ENCODE measurements at places on chromosomes 12 and 14.
A peak's percentile ranks its signal among the peaks of the same experiment; 100 is the strongest.

DNA sequence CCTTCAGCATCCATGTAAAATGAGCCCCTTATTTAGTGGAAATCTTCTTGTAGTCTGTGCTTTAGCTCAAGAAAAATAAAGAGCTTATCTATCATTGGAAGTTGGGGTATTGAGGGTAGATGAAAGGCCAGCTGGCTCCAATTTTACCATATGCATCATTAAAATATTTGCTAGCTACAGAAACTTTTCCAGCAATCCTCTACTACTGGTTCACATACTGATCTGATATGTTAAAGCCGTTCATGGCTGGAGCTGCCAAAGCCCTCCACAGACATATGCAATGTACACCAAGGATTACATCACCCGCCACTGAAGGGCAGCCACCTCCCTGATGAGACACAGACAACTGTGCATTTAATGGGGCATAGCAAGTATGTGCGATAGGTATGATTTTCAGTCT is 1205.3 kb downstream of the GALC start:
- no peak for DNase-seq

GRCh38 chr14:24712374-24712773 is 78.4 kb upstream of the GZMB start:
- no peak for DNase-seq

DNA sequence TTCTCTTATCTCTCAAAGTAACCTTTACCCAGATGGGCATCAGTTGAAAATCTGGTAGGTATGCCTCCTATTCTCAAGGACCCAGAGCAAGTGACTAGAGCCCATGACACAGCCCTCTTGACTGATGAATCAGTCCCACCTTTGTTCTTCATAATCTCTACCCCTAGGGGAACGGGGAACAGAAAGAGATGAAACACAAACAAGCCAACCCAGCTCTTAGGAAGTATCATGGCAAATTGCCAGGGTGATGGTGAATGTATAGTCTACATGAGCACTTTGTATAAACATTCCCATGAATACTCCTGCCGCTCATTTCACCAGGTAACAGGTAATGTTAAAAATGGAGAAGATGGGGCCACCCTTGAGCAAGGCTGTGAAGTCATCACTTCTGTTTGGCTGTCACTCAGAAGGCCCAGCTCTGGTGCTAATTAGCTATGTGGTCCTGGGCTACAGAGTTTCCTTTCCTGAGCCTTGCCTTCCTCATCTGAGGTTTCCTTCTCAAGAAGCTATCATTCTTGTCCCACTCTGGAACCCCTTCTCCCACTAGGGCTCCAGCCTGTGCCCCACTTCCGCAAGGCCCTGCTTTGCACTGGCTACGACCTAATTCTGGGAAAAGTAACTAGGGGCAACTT is 161.7 kb downstream of the ANO2 start:
- no peak for DNase-seq

DNA sequence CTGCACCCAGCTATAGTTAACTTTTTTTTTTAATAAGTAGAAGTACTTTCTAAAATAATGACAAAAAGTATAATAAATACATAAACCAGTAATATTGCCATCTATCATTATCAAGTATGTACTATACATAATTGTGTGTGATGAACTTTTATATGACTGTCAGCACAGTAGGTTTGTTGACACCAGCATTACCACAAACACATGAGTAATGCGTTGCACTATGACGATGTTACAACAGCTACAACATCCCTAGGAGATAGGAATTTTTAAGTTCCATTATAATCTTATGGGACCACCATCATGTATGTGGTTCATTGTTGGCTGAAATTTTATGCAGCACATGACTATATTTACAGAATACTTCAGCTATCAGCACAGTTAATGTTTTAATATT is 62.9 kb upstream of the VSX2 start:
- no peak for DNase-seq

DNA sequence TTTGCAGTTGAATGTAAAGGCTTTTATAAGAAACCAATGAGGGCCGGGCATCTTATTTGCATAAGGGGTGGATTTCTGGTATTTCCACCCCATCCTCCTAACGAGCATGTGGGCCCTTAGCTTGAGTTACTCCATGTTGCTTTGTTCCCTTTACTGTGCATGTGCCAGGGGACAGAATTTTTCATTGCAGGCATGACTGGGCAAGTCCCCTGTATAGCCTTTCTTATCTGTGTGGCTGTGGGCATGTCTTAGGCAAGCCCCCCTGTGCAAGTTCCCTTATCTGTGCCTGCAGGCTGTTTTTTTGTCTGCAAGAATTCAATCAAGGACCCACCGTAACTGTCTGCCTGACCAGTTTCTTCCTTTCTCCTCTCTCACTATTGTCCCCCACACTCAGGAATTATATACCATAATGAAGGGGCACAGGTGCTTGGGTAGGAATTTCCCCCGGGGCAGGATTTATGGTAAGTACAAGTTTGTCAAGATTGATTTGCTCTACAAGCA is 152.2 kb upstream of the CNOT2 start:
- DNase-seq: no peak

DNA sequence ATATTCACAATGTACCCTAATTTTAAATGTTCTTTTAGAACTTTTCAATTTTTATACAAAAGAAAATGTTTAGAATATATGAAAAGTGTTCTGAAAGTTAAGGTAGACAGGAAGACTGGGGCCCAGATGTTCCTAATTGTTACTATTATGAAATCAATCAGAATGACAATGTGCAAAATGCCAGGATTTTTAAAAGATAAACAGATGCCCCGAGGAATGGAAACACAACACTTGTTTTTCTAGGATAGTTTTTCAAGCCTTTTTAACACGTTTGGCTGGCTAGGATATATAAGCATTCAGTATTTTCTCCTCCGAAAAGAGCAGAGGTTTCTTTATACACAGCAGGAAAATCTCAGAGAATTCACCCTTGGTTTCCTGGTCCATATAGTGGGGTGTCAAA is 106.8 kb downstream of the ESR2 start:
- DNase-seq: no peak

- no peak for DNase-seq
Measured at GRCh38 chr12:109545826-109546225, 27.5 kb downstream of the MMAB start.

GRCh38 chr12:79988368-79988767 is 53.5 kb upstream of the PPP1R12A start:
- no peak for DNase-seq

DNA sequence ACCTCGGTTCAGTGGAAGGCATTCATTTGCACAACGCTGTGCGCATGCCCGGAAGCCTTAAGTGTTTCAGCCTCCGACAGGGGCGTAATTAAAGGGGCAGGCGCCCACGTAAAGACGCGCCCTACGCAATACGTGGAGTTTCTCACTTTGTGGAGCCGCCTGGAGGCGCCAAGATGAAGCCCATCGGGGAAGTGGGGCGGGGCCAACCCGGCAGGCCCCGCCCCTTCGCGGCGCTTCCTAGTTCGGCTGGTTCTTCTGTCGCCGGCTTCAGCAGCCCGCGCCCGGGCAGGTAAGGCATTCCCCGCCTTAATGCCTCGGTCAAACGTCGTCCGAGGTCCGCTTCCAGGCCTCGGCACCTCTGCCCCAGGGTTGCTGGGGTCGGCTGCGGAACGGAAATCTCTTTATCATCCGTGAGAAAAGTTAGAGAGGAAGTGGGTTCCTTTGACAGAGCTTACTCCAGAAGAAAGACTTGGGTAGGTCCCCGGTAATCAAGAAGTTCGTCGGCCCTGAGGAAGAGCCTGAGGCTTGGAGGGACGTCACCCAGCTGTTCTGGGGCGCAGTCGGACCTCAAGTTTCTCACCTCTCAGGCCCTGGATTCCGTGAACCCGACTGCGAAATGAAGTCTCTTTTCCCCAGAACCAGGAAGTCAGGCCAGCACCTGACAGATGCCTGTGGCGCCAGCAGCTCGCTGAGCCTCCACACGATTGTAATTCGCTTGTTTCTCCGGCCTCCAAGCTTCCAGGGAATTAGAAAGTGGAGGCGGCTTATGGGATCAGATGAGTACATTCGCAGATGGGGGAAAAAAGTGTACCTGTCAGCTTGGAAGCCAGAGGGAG is at the start of the genes IRAK4 and PUS7L:
Gene IRAK4, plus strand, starts transcription at position 224 of the 836 bp plus-strand sequence. CDS start 9,161 bp downstream, outside the sequence.
Gene PUS7L, minus strand, starts transcription at position 63 of the 836 bp plus-strand sequence. CDS start 3,545 bp downstream, outside the sequence.
- peak; percentile 90 for DNase-seq

DNA sequence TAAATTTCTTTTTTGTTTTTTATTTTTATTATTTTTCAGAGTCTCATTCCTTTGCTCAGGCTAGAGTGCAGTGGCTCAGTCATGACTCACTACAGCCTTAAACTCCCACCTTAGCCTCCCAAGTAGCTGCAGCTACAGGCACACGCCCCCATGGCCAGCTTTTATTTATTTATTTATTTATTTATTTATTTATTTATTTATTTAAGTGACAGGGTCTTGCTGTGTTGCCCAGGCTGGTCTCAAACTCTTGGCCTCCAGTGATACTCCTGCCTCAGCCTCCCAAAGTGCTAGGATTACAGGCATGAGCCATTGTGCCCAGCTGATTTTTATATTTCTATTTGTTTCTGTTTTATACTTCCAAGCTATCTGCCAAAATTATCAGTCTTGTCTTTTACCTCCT is 89.2 kb upstream of the EVL start:
- no peak for DNase-seq

DNA sequence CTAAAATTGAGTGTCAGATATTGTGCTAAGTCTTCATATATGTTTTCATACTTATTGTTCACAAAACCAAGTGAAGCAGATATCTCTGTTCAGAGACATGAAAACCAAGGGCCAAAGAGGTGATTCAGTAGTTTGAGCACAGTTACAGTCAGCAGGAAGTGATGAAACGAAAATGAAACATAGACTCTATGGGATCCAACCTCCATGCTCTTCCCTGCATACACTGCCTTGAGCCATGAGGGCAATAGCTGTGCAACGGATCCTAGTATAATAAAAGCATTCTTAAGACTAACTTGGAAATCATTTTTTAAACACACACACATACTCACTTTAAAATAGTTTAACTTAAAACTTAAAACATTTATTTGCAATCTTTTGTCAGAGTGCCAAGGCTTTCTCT is 27.9 kb downstream of the ESR2 start:
- no peak for DNase-seq

DNA sequence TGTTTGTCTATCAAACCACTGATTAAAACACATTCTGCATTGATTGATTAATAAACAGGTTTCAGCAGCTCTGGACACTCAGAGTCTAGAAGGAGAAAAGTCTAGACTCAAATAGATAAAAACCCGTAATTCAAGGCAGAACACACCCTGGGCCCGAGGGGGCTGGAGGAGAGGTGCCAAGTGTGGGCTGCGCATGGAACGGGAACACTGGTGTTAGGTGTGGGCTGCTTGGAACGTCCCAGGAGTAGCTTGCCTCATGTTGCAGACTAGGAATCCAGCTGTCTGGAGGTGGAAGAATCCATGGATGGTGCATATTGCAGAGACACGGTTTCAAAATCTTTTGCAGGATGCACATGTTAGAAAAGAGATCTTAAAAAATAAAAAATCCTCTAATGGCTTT is 223.0 kb downstream of the APAF1 start:
- no peak for DNase-seq

- DNase-seq: no peak
Measured at GRCh38 chr12:118526255-118527095, 150.1 kb downstream of the SUDS3 start.

DNA sequence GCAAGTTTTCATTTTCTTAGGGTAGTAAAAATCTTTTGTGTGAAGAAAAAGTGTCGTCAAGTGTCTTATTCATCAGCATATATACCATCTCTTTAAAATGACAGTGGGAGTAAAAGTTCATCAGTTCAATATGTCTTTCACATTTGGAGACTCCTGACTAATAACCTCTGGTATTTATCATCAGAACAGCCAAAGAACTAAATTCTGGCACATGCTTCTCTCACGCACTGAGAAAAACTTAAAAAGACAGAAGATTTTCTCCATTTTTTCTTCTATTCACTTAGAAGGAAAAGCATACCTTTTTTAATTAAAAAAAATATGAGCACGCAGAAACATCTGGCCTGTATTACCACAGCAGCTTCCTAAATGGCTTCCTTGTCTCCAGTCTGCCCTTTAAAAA is 265.7 kb downstream of the AKAP6 start:
- no peak for DNase-seq

GRCh38 chr12:127416796-127417195 is 850.2 kb upstream of the TMEM132C start:
- DNase-seq: no peak

GRCh38 chr12:56641219-56641618 is 4.6 kb downstream of the ATP5F1B start:
- DNase-seq: no peak

- no peak for DNase-seq
Measured at GRCh38 chr14:48943913-48944312, 642.3 kb downstream of the RPS29 start.

GRCh38 chr12:7099290-7099996 is 7.2 kb upstream of the C1R start:
- DNase-seq: no peak

DNA sequence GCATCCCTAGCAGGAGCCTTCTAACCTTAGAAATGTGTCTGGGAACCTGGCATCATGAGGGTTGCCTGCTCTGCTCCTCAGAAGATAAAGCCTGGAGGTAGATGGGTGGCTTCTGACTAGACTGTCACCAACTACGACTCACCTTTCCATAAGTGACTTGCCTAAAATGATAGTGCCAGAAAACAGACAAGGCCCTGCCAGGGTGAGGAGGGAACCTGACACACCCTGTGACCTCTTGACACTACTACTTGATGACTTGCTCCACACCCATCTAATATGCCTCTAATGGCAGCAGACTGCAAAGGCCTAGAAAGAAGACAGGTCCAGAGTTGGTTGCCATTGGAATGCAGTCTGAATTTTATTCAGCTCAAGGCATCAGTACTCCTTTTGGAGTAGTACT is 9.4 kb downstream of the RNF41 start:
- DNase-seq: no peak
